ENCODE measurements at places on chromosomes 5 and 9. TPM values are rescaled to one million over a fixed set of nuclear protein-coding genes. Genes with fewer than 3 reads are reported as not detected.
A peak's percentile ranks its signal among the peaks of the same experiment; 100 is the strongest.

Gene PPP2R2B
- total RNA-seq = 0.95 TPM

Gene TCERG1
- total RNA-seq = 36.4 TPM

Gene AK8
- total RNA-seq = 6.1 TPM

Gene GZMA
- total RNA-seq = 9.6 TPM

Gene GRM6
- not detected for total RNA-seq

Gene PHF24
- total RNA-seq = 1.3 TPM

Gene BARHL1
- total RNA-seq = not detected

Gene TGFBR1
- total RNA-seq = 78.8 TPM

DNA sequence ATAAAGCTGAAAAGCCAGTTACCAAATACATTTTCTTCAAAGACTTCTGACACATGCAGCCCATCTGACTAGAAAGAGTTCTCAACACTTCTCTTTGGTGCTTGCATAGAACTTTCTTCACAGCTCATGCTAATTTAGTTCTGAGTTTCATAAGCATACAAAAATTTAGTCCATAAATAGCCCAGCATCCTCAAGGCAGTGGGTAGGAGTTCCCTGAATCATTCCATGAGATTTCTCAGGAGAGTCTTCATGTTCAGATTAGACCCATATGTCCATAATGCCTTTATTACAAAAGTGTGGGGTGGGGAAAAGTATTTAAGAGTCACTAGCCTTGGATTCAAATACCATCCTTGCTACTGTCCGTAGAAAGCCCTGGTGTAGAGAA lies 290.2 kb upstream of the RGMB start:
- H3K27me3 ChIP-seq = no peaks in the 10 kb centered on the region
- no peak overlapping the region for H3K4me3 ChIP-seq
- DNase-seq = no peak
- H3K4me1 ChIP-seq = no peaks in the 10 kb centered on the region
- H3K27ac ChIP-seq = no peak overlapping the region

DNA sequence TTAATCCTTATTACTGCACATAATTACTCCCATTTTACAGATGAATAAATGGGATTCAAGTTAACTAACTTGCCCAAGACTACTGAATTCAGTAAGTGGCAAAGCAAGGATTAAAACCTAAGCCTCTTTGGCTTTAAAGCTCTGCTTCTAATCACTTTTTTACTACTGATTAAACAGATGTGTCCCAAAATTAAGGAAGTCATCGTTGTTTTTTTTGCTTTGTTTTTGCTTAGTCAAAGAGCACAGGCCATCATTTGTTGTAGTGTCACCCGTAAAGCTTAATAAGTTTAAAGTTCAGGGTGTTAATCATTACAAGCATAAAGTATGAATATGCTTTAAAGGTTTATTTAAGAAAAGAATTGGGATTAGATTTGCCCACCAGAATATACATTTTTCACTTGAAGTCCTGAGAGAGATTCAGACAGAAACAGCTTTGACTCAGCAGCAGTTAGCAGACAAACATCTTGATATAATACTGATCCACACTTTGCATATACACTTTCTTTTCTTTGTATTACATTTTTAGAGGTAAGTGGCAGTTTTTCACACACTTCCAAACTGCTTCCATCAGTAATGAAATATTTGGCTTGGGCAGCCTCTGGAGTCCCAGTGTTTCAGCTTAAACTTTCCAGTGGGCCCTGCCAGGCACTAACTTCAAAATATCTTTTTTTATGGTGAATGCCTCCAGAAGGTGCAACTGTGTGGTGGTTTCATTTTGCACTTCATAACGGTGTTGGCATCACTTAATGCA lies 52.7 kb downstream of the PIK3R1 start:
- H3K4me1 ChIP-seq = peaks cover 83% of the 10 kb centered on the region
- H3K36me3 ChIP-seq = no peaks in the 10 kb centered on the region
- no peak overlapping the region for H3K27ac ChIP-seq
- DNase-seq = no peak
- H3K27me3 ChIP-seq = no peaks in the 10 kb centered on the region
- H3K4me3 ChIP-seq = no peak overlapping the region

GRCh38 chr5:74538206-74538661 lies 102.3 kb downstream of the ENC1 start:
- no peaks in the 10 kb centered on the region for H3K27me3 ChIP-seq
- H3K36me3 ChIP-seq = no peaks in the 10 kb centered on the region
- peak; percentile 73 for DNase-seq
- peaks cover 23% of the 10 kb centered on the region for H3K4me1 ChIP-seq

DNA sequence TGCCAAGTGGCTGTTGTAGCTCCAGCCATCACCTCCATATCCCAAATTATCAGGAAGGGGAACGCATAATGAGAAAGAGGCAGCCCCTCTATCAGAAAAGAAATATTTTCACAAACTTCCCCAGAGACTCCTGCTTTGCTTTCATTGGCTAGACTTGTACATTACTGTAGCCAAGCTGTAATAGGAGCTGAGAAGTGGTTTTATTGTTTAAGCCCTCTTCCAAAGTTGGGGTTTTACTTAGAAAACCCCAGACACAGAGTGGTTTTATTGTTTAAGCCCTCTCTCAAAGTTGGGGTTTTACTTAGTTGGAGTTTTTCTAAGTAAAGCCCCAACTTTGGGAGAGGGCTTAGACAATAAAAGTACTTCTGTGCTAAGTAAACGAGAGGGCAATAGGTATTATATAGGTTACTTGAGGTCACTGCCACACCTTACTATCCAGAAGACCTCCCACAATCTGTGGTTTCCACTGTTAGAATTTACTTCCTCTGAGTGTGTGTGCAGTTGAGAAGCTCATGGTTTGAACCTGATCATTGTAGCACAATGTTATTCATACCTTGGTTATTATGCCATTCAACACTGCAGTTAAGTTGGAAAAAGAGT lies 215.7 kb upstream of the OTULINL start:
- peaks cover 99% of the 10 kb centered on the region for H3K36me3 ChIP-seq
- no peaks in the 10 kb centered on the region for H3K27me3 ChIP-seq
- no peak overlapping the region for H3K4me3 ChIP-seq
- H3K27ac ChIP-seq = no peak overlapping the region
- H3K4me1 ChIP-seq = no peaks in the 10 kb centered on the region

DNA sequence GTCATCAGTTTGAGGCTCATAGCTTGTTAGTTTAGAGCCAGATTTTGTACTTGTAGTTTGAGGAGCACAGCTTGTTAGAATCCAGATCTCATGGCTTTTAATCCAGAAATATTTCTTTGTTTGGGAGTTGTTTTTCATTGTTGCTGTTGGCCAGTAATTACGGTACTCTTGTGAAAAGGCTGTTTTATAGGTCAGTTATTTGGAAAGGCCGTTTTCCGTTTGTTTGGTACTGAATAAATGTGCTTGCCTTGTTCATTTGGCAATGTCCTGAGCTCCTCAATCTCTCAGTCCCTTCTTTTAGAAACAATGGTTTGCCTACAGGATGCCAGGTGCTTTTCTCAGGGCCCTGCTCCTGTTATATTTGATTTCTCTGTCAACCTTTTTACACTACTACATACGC lies 4.5 kb upstream of the MOB3B start:
- no peaks in the 10 kb centered on the region for H3K36me3 ChIP-seq
- no peak for DNase-seq
- H3K27ac ChIP-seq = peak overlapping the region; percentile 32
- no peak overlapping the region for H3K4me3 ChIP-seq

DNA sequence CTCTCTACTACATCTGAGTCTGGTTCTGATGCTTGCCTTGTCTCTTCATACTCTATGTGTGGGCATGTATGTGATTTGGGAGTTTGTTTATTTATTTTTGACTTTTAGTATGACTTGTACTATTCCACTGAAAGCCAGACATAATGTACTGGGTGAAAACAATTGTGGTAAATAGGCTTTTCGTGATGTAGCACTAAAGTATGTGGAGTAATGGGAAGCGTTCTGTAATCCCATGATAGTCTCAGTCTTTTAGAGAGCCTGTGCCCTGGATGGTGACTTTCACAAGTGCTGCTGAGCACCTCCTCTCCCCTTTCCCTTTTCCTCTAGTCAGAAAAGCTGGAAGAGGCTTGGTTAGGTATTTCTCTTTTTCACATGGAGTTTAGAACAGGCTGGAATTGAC lies 85.8 kb upstream of the S1PR3 start:
- DNase-seq = no peak
- no peak overlapping the region for H3K4me3 ChIP-seq
- H3K4me1 ChIP-seq = no peaks in the 10 kb centered on the region
- H3K27me3 ChIP-seq = no peaks in the 10 kb centered on the region
- H3K27ac ChIP-seq = no peak overlapping the region
